ENCODE measurements at places on chromosomes 6 and 20.

DNA sequence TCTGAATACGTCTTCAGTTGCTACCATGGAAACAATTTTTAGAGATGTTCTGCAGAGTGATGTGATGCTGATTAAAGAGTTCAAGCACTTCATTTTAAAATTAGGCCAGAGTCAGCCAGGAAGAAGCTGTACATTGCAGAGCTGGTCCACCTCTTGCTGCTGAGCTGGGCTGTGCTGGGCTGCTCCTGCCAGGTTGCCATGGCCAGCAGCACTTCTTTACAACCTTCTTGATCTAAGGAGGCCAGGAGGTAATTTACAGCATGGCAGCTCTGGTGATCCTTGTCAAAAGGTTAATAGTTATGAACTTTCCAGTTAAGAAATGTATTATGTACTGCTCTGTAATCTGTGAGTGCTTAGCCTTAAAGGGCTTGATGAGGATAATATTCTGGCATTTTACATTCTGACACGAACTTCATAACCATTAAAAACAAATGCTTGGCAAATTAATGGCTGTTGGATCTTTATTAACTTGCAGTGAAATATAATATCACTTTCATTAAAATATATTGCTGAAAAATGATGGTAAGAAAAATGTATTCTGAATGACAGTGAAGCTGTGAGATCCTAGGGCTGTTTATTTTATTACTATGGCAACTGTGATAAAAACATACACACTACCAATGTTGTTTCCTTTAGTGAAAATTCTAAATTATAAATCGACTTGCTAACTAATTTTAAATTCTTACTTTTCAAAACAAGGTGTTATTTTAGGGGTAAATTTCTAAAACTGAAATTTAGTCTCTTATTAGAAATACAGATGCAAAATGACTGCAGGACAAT, 259.7 kb downstream of the RFPL4B start:
- ATAC-seq: no peak

DNA sequence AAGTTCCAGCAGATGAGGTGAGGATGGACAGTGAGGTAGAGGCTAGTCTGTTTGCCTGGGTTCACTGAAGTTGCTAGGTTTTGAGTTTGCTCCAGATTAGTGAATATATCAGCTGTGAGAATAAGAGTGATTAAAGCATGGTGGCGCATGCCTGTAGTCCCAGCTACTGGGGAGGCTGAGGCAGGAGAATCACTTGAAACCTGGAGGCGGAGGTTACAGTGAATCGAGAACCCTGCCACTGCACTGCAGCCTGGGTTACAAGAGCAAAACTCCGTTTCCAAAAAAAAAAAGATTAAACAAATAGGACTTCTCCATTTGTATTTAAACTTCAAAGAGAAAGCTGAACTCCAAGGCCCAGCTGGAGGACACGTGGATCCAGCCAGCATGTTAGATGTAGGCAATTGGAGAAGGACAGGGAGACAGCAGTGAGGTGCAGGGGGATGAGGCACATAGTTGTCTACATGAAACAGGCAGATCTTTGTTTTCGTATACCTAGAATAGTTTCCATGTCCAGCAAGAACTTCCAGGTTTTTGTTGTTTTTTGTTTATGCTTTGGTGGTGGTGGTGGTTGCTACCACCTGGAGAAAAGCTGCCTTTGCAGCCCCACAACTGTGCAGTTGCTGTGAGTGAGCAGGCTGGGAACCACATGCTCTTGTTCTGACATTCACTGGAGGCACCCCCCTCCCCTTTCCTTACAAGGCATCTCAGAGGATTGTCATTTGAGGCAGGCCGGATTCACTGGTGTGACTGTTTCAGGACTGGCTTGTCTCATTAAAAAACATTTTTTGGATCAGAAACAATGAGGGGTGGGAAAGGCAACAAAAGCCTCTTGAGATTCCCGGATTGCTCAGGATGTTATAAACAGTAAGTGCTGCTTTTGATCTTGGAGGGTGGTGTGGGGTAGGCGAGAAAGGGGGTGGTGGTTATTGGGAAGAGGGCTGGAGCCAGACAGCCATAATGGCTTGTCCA, 72.3 kb downstream of the JARID2 start:
- ATAC-seq: no peak

GRCh38 chr20:1664911-1665310, 7.3 kb upstream of the SIRPG start:
- peak; percentile 21 for ATAC-seq

GRCh38 chr6:144171406-144171805, 21.1 kb downstream of the STX11 start:
- ATAC-seq: no peak

- no peak for ATAC-seq
Measured at GRCh38 chr6:125009578-125009977, 47.3 kb downstream of the RNF217 start.

GRCh38 chr6:156886409-156886808, 109.2 kb downstream of the ARID1B start:
- ATAC-seq: no peak

- peak; percentile 61 for ATAC-seq
Measured at GRCh38 chr6:157461000-157461915, 80.3 kb downstream of the ZDHHC14 start.

GRCh38 chr6:53796451-53796780, 1.6 kb downstream of the LRRC1 start:
- no peak for ATAC-seq

- no peak for ATAC-seq
Measured at GRCh38 chr6:83341765-83342164, 89.1 kb downstream of the ME1 start.

- no peak for ATAC-seq
Measured at GRCh38 chr6:107495196-107495643, 5.3 kb downstream of the SOBP start.

GRCh38 chr6:113530769-113531168, 326.4 kb upstream of the MARCKS start:
- ATAC-seq: no peak

- ATAC-seq: no peak
Measured at GRCh38 chr6:167408235-167408869, 83.5 kb downstream of the TTLL2 start.

- ATAC-seq: no peak
Measured at GRCh38 chr20:55449091-55449490, 556.2 kb downstream of the CBLN4 start.

DNA sequence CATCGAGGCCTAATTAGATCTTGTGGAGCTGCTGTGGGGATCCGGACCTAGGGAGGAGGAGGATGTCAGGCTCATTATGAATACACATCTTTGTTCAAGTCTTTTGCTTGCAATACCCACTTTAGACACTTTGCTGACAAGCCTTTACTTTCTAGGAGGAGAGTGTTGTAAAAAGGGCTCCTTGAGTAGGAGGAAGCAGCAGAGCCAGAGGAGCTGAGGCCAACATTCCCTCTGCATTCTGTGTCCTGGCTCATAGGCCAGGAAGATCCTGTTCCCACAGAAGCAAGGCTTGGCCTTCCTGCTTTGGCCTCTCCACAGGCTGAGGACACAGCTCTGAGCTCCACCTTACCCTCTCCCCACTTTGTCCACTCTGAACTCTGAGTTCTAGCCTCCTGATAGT, 67.1 kb downstream of the TPD52L1 start:
- no peak for ATAC-seq

DNA sequence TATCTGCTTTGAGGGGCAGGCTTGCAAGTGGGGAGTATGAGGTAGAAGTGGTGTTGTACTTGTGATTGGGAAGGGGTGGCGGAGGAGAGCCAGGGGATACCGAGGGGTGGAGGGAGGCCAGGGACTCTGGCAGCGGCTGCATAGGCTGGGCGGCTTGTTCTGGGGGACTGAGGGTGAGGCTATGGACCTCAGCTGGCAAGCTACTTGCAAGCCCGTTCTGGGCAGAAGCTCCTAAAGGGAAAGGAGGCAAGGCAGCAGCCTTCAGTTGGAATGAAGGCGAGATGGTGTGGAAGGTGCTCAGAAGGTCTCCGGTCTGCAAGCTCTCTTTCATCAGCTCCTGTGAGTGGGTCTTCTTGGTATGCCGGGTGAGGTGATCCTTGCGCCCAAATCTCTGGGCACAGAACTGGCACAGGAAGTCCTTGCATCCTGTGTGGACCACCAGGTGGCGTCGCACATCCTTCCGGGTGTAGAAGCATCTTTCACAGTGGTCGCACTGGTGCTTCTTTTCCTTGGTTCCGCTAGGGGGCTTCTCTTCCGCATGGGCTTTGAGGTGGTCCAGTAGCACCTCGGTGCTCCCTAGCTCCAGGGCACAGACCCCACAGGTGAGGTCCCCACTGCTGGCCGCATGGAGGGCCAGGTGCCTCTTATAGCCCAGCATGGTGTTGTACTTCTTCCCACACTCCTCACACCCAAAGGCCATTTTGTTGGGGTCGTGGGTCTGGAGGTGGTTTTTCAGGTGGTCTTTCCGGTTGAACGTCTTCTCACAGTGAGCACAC, 66.0 kb downstream of the PLAGL1 start:
- ATAC-seq: no peak

- no peak for ATAC-seq
Measured at GRCh38 chr20:46027245-46027853, 1.7 kb upstream of the SLC12A5 start.

DNA sequence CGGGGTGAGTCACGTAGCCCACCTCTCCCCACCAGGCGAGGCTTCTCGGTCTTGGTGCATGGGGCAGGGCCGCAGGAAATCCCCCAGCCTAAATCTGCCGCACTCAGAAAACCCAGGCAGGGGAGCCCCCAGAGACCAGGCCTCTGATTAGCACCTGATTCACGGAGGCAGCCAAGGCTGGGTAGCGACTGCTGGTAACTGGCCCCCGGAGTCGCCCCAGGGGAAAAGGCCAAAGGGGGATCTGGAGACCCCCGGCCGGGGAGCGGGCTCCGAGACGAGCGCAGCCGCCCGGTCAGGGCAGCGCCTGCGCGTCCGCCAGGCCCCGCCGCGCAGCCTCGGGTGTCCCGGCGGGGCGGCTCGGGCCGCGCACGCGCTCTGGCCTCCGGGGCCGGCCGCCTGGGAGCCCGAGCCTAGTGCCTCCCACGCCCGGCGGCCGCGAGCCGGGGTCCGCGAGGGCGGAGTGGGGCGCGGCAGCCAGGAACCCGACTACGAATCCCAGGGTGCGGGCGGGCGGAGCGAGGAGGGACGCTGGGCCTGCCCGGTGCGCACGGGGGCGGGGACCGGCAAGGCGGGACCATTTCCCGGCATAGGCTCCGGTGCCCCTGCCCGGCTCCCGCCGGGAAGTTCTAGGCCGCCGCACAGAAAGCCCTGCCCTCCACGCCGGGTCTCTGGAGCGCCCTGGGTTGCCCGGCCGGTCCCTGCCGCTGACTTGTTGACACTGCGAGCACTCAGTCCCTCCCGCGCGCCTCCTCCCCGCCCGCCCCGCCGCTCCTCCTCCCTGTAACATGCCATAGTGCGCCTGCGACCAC, at the start of gene DUSP22:
Gene DUSP22 (plus strand): TSS at position 791 of the 809 bp plus-strand sequence. CDS start 53 bp downstream, outside the sequence.
- peak; percentile 71 for ATAC-seq

- no peak for ATAC-seq
Measured at GRCh38 chr20:13891575-13891974, 98.8 kb downstream of the SEL1L2 start.

DNA sequence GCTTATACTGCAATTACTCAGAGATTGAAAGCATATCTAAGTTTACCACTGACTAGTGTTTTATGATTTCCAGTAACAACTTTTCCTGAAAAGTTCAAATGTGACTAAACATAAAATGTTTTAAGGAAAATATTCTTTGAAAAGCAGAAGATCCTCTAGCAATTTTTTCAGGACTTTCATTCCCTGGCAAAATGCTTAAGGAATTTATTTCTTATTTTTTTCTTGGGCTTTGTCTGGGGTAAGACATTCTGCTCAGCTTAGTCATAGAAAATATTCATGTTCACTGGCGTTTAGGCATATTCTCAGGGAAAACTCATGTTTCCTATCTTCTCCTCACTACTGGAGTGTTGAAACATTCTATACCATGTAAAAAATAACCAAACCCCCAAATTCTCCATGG, 235.3 kb upstream of the CEP162 start:
- no peak for ATAC-seq

- ATAC-seq: no peak
Measured at GRCh38 chr6:13044390-13044789, 283.9 kb downstream of the TBC1D7 start.
